Stimulated activated CD4-positive, alpha-beta T cell treated with anti-CD3 and anti-CD28 coated beads, Interleukin-12 subunit alpha, Interleukin-12 subunit beta, amount 100 ng/mL, for 4 hours (primary cell): ENCODE measurements at places on chromosomes 6 and 20.

- DNase-seq: no peak
These were observed 79.4 kb downstream of the SASH1 start for GRCh38 chr6:148422085-148422484.

DNA sequence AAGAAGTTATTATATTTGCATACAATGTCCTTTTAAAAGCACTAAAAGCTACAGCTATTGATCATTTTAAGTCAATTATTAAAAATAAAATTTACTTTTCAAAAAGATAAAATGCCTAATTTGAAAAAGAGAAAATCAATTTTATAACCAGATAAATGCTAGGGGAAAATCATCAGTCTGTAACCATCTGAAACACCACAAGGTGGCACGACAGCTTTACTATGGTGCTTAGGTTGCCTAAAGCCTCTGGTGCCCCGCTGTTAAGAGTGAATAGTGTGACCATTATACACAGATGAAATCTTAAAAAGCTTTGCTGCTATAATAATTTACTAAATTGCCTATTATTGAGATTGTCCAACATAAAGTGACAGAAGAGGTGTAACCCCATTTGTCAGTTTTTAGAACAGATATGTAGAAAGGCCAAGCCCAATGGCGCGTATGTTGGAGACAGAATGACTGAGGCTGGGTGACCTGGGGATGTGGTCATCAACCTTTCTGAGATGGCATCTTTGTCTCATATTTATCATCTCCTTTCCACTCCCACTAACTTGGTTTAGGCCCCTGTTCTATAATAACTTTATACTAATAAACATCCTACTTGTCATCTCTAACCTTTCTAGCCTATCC, 100.8 kb downstream of the MOXD1 start:
- no peak for DNase-seq

DNA sequence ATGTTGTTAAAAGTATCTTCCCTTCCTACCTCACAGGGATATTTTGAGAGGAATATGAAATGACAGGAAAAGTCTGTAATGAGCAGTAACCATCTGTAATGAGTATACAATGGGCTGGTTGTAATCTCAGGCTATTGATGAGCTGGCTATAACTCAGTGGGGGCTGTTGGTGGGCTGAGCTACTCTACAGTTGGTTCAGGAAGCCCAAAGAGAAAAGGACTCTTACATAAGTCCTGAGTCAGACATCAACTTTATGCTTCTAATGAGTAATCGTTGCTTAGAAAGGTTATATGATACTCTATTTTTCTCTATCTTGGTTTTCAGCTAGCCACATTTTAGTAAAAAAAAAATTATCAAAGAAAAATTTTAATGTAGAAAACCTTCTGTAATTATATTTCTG, 26.4 kb downstream of the ZNF391 start:
- no peak for DNase-seq

DNA sequence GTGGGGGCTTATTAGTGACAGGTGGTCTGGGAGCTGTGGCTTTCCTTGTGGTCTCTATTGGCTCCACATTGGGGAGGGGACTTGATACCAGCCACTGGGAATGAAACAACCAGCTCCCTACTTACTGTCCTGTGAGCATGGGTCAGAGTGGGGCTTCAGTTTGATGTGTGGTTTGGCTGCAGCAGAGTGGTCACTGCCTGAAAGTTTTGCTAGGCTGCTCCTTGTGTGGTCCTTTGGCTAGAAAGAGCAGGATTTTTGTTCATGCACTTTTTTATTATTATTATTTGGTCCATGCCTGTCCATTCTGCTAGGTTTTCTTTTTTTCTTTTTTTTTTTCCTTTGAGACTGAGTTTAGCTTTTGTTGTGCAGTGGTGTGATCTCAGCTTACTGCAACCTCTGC, 7.5 kb upstream of the TMEM14B start:
- DNase-seq: no peak

DNA sequence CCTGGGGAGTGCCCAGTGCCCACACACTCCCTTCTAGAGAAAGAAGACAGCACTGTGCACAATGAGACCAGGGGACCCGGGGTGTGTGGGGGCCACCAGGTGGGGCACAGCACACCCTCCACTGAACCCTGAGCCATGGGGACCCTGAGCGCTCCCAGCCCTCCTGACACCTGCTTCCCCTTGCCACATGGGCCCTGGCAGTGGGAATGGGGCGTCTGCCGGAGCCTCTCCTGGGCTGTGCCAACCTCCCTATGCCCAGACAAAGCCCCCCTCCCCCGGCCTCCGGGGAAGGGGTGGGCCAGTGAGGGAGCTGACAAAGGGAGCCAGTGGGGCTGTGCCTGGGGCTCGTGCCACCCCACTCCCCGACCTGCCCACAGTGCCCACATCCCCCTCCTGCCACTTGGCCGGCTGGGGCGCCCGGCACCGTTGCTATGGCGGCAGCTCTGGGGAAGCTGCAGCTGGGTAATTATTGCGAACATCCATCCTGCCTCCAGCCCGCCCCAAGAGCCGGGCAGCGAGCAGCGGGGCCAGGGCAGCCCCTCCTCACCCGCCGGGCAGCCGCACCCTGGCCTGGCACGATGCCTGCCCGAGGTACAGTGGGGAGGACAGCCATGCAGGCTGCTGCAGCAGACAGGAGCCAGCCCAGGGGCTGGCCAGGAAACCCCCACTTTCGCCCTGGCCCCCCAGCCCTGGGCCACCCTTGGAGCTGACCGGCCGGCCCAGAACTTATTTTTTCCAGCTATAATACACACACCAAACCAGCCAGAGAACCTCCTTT, 41.9 kb upstream of the NOL4L start:
- no peak for DNase-seq

DNA sequence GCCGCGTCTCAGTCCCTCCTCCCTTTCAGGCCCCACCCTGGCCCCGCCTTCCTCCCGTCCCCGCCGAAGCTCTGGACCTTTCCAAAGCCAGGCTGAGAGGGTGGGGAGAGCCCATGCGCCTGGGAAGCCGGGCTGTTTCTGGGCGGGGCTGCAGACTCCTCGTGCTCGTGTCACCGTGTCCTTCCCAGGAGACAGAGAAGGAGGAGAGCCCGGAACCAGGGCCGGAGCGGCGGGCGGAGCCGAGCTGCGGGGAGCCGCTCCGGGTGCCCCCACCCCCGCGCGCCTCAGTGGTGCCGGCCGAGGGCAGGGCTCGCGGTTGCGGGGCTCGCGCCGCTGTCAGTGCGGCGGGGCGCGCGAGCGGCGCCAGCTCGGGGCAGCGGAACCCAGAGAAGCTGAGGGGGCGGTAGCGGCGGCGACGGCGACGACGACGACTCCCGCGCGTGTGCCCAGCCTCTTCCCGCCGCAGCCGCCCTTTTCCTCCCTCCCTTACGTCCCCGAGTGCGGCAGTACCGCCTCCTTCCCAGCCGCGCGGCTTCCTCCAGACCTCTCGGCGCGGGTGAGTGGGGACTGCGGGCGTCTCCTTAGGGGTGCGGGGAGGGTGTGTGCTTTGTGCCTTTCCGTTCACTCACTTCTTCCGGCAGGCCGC, at the start of gene RALY:
Gene RALY (plus strand): TSS at position 336 of the 646 bp plus-strand sequence. CDS start 78,164 bp downstream, outside the sequence.
- peak; percentile 95 for DNase-seq
